Astrocyte (in vitro differentiated cells and primary cell): ENCODE measurements at places on chromosomes 5 and 9. TPM values are rescaled to one million over a fixed set of nuclear protein-coding genes. Genes with fewer than 3 reads are reported as not detected.

DOK3 gene
- 15.6 and 16.3 TPM in 2 replicates for total RNA-seq

CNTNAP3B gene
- 2.6 and 3.6 TPM in 2 replicates for total RNA-seq

F12 gene
- 2.8 and 3.0 TPM in 2 replicates for total RNA-seq

MEIKIN gene
- not detected in 2 replicates for total RNA-seq

HEMGN gene
- total RNA-seq = not detected in 2 replicates

ROR2 gene
- total RNA-seq = 4.9 and 11.6 TPM in 2 replicates

CLIC3 gene
- total RNA-seq = 0.39 and 0.48 TPM in 2 replicates

CA9 gene
- total RNA-seq = not detected in 2 replicates

CDKN2B-AS1 gene
- 2.3 TPM in 2 replicates for total RNA-seq

NTNG2 gene
- 2.4 and 2.5 TPM in 2 replicates for total RNA-seq

LYSMD3 gene
- 25.4 and 26.9 TPM in 2 replicates for total RNA-seq

AGPAT2 gene
- 30.8 and 38.0 TPM in 2 replicates for total RNA-seq

SOHLH1 gene
- total RNA-seq = not detected in 2 replicates

THG1L gene
- total RNA-seq = 9.4 and 9.7 TPM in 2 replicates

EGFLAM gene
- 1.0 and 1.1 TPM in 2 replicates for total RNA-seq

CER1 gene
- total RNA-seq = 2.2 and 2.8 TPM in 2 replicates

C9 gene
- 0.07 TPM in 1 of 2 replicates, not detected in the other for total RNA-seq

F2R gene
- total RNA-seq = 285 and 331 TPM in 2 replicates

ABCA1 gene
- 109 and 125 TPM in 2 replicates for total RNA-seq

ACOT12 gene
- 0.09 TPM in 1 of 2 replicates, not detected in the other for total RNA-seq

PCDHA9 gene
- total RNA-seq = 0.95 and 1.1 TPM in 2 replicates

SLC6A18 gene
- total RNA-seq = not detected in 2 replicates

ATP10B gene
- total RNA-seq = not detected in 2 replicates

TESK1 gene
- total RNA-seq = 30.9 and 33.7 TPM in 2 replicates

GFI1B gene
- not detected in 2 replicates for total RNA-seq

FYB1 gene
- total RNA-seq = 0.11 TPM in 1 of 2 replicates, not detected in the other

SPRY4 gene
- total RNA-seq = 19.4 and 23.4 TPM in 2 replicates

ARL14EPL gene
- total RNA-seq = not detected in 2 replicates

ZNF367 gene
- total RNA-seq = 0.41 and 0.89 TPM in 2 replicates

NDUFAF2 gene
- total RNA-seq = 43.9 and 46.0 TPM in 2 replicates
